Cerebellar nuclear complex (tissue), 1 donor: ENCODE measurements at places on chromosomes 5 and 9.

DNA sequence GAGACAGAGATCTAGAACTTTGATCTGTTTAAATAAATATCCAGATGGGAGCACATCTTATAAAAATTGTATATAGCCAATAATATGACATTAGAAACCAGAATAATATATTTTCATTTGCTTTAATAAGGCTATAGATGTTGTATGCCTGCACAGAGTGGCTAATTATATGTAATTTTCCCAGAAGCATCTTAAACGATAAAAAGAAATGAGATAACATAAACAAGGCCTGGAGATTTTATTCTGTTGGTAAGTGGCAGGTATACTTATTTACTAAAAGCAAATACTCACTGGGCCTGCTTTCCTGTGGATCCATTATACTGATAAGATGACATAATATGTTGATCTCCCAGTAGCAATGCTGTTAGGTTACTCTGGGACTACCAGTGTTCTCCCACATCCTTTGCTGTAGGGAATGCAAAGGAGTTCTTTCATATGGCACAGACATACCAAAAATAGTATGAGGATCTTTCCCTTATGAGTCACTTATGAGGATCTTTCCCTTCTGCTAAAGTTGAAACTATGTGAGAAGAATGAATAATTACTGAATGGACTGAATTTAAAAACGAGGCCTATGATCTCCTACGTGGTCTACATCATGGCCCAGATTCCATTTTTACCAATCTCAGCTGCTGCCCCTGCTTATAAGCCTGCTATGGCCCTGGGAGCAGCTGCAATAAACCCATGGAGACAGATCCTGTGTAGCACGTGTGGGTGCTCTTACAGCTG is 112.1 kb downstream of the NUDT12 start:
- DNase-seq = no peak

DNA sequence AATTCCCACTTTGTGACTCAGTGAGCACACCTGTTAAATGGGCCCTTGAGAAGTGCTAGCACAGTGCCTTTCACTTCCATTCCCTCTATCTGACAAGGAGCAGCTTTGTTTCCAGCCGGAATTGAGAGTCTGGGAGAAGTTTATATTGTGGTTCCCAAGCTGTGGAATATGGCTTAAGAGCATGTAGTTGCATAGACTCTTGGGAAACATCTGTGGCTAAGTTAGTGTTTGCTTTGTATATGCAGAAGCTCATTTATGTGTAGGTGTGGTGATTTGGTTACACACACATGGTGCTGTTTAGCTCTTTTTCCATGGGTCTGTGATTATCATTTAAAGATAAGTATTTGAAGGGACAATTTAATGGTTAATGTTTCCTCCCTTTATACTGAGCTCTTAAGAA is 110.5 kb upstream of the HMHB1 start:
- no peak for DNase-seq

- DNase-seq = no peak
These were observed 94.4 kb upstream of the IL6ST start for GRCh38 chr5:56088967-56089829.

DNA sequence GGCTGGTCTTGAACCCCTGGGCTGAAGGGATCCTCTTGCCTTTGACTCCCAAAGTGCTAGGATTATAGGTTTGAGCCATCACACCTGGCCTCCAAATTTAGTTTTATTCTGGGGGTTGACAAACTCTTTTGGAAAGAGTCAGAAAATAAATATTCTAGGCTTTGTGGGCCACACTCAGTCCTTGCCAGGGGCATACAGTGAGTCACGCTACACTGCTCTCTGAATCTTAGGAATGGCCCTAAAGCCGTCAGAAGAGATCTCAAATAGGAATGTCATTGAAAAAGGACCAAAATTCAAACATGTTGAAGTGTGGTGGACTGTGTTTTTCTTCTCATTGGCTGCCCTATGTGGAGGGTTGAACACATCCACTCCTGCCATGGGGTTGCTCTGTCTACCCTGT is 127.7 kb upstream of the BASP1 start:
- DNase-seq = no peak

GRCh38 chr9:72383978-72384709 is 19.1 kb upstream of the ZFAND5 start:
- DNase-seq = no peak

DNA sequence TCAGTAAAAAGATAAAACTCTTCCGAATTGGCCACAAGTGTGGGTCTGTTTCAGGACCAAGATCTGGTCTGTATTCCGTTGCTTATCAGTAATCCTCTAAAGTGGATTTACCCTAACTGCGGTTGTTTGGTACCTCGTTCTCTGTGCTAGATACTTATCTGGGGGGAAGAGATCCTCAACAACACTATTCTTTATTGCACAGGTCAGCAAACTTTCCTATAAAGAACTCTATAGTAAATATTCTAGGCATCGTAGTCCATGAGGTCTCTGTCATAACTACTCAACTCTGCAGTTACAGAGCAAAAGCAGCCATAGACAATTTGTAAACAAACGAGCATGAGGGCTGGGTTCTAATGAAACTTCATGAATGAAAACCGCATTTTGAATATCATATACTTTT is 335.8 kb upstream of the KIF2A start:
- DNase-seq = no peak

- DNase-seq = no peak
These were observed 709 bp downstream of the UAP1L1 start for GRCh38 chr9:137077758-137078693.

- DNase-seq = no peak
These were observed 13.9 kb downstream of the NR2F1 start for GRCh38 chr5:93596676-93597490.

- DNase-seq = no peak
These were observed 396.7 kb downstream of the KCTD16 start for GRCh38 chr5:144567421-144567780.

DNA sequence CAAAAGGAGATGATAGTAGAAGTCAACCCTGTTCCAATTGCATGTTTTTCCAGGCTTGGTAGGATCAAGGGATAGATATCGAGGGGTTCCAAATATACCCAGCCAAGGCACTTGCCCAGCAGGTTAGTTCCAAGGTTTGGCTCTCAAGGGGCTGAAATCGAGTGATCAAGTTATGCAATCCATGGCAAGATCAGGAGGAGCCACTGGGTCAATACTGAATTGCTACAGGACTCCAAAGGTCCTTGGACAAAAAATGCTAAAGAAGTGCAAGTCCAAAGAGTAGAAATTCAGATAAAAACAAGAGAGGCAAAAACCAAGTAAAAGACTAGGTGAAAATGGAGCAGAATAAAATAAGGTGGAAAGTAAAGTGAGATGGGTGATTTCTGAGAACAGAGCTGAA is 179.1 kb upstream of the RFX3 start:
- no peak for DNase-seq

DNA sequence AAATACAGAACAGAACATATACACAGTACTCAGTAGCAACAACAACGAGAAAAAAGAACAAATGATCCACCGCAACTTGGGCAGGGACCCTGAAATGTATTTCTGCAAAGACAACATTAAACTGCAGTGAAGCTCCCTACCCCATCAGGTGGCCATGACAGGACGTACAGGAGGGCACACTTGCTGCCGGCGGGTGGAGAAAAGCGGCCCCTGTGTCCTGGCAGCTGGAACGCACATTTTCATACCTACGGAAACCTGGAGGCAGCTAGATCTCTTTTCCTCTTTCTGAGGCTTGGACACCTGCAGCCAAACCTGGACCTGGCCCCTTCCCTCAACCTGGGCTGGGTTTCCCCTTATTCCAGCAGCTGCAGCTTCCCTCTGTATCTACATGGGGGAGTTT is 42.2 kb upstream of the ZNF354B start:
- no peak for DNase-seq

GRCh38 chr9:69806627-69807026 is 14.0 kb upstream of the CFAP95 start:
- DNase-seq = no peak

GRCh38 chr5:177982072-177982727 is 13.8 kb downstream of the PROP1 start:
- DNase-seq = no peak

DNA sequence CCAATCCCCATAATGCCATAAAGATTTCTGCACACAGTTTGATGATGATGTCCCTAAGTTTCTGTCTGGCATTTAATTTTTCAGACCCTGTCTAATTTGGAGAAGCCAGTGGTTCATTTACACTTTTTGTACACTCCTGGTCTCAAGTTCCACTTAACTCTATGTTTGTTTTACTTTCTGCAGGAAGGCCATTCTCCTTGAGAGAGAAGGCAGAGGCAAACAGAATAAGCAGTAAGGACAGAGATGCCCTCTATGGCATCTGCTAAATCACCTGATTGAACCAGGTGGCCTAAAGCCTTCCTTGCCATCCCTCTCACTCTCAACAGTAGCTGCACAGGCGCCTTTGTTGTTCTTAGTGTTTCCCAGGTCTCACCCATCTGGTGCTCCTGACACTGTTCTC is 86.1 kb upstream of the LRRTM2 start:
- no peak for DNase-seq

GRCh38 chr9:77772646-77773045 is 124.5 kb upstream of the GNA14 start:
- no peak for DNase-seq

DNA sequence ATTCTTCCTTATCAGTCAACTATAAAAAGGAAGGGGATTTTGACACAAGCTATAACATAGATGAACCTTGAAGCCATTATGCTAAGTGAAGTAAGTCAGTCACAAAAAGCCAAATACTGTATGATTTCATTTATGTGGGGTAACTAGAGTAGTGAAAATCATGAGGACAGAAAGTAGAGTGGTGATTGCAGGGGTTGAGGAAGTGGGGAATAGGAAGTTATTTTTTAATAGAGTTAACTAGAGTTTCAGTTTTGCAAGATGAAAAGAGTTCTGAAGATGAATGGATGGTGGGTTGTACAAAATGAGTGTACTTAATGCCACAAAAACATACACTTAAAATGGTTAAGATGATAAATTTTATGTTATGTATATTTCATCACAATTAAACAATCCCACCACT is 65.4 kb upstream of the FAM174A start:
- DNase-seq = no peak

- DNase-seq = no peak
These were observed 138.5 kb downstream of the TTLL11 start for GRCh38 chr9:121954477-121955140.

DNA sequence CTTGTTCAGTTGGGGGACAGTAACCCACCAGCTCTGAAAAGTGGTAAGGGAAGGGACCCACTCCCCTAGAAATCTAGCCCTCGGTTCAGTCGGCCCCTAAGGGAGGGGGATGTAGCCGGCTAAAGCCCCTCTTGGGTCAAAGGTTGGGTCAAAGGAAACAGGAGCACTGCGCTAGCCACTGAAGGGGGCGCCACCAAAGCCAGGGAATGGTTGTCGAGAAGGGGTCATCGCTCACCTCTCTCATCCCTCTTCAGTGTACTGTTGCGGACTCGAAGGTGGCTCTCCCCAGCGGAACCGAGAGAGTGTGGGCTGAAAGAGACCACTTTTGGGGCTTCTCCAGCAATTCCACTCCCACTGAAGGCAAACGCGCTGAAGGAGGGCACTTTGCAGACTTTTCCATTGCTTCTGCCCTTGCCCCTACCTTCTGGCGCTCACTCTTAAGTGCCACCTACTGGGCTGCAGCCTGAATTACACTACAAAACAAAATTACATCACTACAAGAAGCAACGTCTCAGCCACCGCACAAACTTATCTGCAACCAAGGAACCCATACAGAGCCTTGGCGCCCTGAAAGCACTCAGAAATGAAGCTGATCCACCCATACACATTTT is 396.9 kb downstream of the PDE4D start:
- no peak for DNase-seq

- DNase-seq = no peak
These were observed 284.5 kb downstream of the ZNF608 start for GRCh38 chr5:124461941-124462340.

DNA sequence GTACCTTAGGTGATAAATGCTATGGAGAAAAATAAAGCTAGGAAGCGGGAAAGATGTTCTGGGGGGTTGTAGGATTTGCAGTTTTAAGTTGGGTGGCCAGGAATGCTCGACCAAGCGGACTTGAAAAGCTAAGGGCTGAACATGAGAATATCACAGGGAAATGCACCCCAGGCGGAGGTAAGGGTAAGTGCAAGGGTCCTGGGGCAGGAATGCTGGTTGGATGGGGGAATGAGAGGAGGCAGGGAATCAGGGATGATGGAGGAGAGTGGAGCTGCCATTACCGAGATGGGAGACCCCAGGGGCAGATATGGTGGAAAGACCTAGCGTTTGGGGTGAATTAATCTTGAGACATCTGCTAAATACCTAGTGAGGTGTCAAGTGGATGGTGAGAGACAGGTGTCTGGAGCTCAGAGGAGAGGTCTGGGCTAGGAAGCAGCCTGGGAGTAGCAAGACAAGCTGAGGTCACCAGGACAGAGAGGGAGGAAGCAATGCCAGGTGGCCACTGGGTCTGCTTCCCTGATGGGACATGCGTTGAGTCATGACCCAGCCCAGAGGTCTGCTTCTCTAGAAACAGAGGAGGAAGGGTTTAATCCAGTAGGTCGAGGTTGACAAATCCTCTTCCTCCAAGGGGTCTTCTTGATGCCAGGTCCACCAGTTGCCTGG is 77.7 kb upstream of the ASS1 start:
- no peak for DNase-seq

DNA sequence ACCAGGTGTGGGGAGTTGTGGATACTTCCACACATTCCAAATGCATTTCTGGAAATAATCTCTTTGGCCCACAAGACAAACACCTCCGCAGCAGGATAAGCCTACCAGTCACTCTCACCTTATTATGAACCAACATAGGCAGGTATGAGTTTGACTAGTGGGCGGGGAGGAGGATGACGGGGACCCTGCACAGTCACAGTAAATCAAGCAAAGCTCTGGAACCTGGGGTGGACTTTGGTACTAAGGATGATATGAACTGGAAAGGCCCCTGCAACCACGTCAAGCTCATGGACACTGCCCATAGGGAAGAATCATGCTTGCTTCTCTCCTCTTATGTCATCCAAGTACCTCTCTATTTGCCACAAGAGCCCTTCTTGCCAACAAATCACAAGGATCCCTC is 259.4 kb downstream of the HSPA4 start:
- DNase-seq = no peak

DNA sequence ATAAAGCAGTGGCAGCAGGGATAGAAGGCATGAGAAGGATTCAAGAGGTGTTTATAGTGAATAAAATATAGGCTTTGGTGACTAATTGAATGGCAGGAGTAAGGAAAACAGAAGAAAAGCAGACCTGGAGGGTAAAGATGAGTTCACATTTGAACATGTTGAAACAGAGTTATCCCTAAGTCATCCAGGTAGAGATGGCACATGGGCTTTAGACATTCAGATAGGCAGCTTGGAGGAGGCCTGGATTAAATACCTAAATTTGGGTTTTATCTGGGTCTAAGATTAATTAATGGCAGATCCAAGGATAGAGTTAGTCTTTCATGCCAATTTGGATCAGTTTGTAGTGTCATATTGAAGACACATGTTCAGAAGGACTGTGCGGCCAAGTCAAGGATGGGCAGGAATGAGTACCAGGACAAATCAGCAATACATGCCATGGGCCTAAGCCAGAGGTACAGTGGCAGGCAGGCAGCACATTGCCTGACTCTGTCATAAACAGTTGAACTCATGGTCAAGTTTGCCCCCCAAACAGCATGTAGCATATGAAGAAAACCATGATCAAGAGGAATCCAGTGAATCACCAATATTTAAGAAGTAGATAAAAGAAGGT is 115.5 kb upstream of the SLC12A2 start:
- no peak for DNase-seq
